ENCODE measurements at places on chromosomes 3 and 15.
A peak's percentile ranks its signal among the peaks of the same experiment; 100 is the strongest.

DNA sequence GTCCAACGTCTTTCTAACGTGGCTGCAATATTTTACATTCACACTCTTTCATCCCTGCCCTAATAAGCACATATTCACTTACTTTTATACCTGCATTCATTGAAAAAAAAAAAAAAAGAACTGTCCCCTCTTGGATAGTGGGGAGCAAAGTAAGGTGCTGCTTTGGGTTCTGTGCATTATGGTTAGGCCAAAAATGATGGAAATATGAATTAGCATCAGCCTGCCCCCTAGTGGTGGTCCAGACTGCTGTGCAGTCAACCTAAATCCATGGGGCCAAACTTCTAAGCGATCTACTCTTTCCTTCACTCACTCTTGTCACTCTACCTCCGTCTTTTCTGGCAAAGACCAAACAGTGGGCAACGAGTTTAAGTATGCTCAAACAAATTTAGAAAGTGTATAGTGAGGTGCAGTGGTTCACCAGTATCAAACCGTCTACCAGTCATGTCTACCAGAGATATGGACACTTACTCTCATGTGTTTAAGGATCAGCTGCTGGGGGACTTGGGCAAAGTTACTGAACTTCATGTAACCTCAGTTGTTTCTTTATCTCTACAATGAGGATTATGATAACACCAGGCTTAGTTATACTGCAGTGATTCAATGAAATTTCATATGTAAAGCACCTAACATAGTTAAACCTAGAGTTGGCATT, 61.5 kb upstream of the GRM7 start:
- peak; percentile 19 for DNase-seq

GRCh38 chr15:63067976-63068743, 25.6 kb downstream of the TPM1 start:
- DNase-seq = no peak

DNA sequence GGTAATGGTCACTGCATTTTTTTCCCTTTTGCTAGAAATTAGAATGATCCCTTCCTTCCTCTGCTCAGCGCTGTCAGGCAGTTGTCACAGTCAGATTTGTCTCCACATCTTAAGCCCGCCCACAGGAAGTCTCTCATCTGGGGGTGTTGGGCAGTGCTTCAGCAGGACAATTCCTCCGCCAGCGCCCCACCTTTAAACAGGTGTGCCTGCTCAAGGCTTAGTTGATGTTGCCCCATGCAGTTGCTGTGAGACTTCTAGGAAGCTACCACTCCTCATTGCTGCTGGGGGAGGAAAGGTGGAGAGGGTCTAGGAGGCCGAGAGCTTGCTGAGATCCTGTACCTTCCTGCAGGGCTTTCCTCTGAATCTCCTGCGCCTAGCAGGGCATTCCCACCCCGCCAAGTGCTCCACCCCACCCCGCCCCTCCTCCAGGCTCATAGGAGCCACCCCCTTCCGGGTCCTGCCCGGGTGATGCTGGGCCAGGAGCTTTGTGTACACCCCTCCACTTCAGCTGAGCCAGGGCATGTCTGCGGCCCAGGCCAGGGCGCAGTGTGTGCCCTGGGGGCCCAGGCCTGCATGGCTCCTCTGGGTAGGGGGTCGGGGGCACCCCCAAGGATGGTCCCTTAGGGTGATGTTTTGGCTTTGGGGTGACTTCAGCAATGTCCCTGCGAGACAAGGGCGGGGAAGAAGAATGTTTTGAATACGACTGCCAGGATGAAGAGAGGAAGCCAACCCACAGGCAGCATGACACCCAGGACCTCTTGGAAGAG, 68.7 kb downstream of the TRAK1 start:
- DNase-seq = peak; percentile 77

DNA sequence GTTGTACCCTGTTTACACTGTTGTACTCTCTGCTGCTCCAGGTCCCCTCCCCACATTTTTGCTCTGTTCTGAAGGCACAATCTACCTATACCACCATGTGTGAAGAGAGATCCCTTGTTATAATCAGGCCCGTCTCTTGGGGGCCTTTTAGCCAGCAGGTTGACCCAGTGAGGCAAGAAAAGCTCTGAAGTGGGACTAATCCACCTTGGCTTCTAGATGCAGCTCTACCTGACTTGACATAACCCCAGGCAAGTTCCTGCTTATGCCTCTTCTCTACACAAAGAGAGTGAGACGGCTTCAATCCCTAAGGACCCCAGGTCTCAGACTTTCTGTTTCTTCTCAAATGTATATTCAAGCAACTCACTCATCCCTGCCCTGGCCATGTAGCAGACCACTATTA, 56.9 kb upstream of the MANF start:
- DNase-seq = no peak

GRCh38 chr15:95656595-95656994, 673.9 kb upstream of the NR2F2 start:
- DNase-seq = no peak

DNA sequence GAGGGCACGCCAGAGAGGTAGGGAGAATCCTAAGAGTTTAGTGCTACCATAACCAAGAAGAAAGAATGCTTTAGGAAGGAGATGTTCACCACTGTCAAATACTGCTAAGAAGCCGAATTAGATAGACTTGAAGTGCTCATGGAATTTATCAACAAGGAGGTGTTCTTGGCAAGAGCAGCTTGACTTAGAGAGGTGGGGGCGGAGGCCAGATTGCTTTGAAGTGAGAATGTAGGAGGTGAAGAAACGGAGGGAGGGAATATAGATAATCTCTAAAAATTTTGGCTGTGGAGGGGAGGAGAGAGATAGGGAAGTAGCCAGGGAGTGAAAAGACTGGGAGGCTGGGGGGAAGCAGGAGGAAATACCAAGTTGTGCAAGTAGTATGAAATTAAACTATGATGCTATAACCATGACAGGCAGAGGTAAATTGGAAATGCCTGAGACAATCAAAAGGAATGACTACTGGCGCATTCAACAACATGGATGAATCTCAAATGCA, 35.5 kb downstream of the GADL1 start:
- no peak for DNase-seq

- DNase-seq = no peak
These were observed 11.1 kb downstream of the ZBTB11 start for GRCh38 chr3:101665851-101666250.

GRCh38 chr3:54783611-54784010, 144.2 kb downstream of the LRTM1 start:
- DNase-seq = no peak

DNA sequence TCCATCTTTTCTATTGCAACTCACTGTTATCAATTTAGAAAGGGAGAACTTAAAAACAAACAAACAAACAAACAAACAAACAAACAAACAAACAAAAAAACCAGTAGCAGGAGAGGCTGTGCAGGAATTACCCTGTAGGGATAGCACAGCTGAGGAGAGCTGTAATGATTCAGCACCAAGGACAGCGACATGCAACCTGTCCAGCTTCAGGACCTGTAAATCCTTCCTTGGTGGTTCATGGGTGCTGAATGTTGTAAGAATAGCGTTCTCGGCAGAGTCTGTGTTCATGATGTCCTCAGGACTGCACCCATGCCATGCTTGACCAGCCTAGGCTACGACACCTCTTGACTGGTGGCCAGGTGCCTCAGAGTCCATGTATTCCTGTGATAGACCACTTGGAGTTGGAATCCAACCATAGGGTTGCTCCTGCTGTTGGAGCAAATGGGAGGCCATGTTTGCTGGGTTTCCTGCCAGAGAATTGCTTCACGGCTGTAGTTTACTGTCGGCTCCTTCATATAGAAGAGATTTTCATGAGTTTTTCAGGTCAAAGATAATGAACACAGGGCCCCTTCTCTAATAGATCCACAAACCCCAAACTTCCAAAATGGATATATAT, 65.9 kb downstream of the CACNA2D3 start:
- DNase-seq = no peak

- no peak for DNase-seq
These were observed 52.9 kb downstream of the BTLA start for GRCh38 chr3:112446343-112446742.

DNA sequence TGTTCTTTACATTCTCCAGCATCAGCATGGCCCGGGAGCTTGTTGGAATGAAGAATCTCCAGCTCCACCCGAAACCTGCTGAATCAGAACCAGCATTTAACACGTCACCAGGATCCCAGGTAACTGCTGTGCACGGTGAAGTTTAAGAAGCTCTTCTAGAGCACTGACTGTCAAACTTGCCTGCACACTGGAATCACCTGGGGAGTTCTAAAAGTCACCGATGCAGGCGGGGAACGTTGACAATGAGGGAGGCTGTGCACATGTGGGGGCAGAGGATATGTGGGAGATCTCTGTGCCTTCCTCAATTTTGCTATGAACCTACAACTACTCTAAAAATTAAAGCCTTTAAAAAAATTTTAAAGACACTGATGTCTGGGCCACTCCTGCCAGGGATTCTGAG, 19.1 kb upstream of the PAQR5 start:
- DNase-seq = no peak

- no peak for DNase-seq
These were observed 560.8 kb downstream of the OCA2 start for GRCh38 chr15:27538325-27538724.

GRCh38 chr3:135448520-135448919, 517.0 kb upstream of the PPP2R3A start:
- no peak for DNase-seq

GRCh38 chr3:147483578-147483977, 74.4 kb downstream of the ZIC1 start:
- no peak for DNase-seq

GRCh38 chr3:19934098-19934566, at the start of gene EFHB:
TSS of gene EFHB (minus strand) at chr3:19934217. CDS start at chr3:19934018, 199 bp downstream.
- DNase-seq = peak; percentile 37

DNA sequence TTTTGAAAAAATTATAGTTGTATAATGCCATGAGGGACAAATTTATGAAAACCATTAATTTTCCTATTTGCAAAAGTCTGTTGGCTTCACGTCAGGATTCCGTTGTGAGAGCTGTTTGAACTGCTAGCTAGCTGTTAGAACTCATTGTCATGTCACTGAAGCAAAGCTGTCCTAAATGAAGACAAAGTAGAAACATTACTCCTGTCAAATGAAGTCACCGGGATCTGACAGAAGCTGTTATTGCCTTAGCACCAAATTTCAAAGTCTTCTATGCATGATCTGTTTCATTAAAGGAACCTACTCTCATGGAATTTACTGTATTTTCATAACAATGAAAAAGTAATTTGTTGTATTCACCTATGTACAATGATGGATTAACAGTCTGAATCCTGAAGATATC, 479.8 kb downstream of the PLOD2 start:
- DNase-seq = no peak

DNA sequence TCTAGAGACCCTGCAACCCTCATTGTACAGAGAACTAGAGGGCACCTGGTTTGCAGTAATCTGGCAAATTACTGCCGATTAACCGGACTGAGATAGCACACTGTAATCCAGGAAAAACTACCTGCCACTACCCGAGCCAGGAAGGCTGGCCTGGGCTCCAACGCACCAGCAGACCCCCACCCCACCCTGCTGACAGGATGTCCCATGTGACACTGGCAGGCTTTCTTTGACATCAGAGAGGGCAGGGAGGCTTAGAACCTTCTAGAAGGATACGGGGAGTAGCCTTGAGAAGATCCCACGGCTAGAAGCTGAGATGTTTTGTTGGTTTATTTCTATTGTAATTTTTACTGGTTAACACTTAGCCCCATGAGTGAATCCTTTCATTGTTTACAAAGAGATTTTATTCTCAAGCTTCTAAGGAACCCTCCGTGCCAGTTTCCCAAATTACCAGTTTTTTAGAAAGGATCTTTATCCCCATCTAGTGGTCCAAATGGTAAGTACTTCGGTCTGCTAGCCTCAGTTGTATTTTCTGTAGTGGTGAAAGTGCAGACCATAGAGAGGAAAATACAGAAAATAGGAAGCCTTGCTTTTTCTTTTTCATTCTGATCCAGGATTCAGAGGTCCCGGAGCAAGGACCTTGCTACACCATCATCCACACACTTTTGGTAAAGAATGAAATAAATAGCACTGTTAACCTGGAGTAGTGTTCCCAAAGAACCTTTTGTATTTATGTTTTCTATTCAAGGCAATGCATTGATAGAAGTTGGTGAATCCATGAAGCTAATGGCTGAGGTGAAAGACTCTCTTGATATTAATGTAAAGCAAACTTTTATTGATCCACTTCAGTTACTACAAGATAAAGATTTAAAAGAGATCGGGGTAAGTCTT, 81.9 kb upstream of the ADAMTSL3 start:
- DNase-seq = no peak

Data from right cardiac atrium (tissue), 5 donors.